Eye (tissue), 1 donor: ENCODE measurements at places on chromosomes 3 and 15.

DNA sequence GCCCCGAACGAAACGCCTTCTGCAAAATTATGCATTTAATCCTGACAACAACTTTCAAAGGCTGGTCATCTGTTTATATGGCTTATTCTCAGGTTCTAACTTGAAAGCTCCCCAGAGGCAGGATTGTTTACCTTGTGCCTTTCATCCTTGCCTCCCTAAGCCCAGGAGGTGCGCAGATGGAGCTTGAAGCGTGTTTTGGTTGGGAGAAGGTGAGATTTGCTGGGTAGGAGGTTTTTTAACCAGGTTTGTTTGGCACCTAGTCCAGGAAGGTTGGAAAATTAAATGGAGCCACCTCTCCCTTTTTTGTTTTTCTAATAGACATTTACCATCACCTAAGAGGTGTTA lies 675 bp downstream of the TSEN2 start:
- no peak for DNase-seq

DNA sequence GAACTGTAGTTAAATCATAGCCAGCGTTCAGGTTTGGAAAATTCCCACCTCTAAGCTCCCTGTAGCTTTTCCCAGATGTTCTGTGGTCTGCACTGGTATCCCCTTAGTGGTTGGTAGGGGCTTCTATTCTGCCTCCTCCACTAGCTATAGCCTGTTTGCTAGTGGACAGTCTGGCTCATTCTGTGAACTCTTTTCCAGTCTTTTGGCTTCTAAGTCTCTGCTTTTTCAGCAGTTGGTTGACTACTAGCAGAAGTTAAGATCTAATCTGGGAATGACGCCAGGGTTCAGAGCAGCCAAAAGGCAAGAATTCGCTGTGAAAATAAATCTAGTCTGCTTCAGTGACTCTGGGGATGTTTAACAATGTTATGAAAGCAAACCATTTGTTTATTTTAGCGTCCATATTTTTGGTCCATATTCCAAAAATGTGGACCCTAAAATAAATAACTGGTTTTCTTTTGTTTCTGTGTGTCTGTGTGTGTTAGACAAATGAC lies 73.7 kb upstream of the WDR72 start:
- DNase-seq = peak; percentile 84

DNA sequence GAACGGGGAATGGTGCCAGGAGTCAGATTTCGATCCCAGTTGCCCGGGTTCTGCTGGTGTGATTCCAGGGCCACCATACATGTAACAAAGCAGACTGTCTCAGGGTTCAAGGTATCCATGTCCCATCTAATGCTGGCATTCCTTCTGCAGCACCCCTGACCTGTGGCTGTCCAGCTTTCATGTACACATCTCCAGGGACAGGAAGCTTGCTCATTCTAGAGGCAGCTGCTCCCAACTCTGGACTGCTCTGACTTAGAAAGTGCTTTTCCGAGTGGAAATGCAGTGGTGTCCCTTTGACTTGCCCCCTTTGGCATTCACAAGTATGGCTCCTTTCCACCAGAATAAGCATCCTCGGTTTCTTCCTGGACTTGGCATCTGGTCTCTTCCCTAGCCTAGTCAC lies 30.9 kb downstream of the PML start:
- no peak for DNase-seq

GRCh38 chr3:126959136-126959920 lies 23.6 kb upstream of the PLXNA1 start:
- DNase-seq = no peak

DNA sequence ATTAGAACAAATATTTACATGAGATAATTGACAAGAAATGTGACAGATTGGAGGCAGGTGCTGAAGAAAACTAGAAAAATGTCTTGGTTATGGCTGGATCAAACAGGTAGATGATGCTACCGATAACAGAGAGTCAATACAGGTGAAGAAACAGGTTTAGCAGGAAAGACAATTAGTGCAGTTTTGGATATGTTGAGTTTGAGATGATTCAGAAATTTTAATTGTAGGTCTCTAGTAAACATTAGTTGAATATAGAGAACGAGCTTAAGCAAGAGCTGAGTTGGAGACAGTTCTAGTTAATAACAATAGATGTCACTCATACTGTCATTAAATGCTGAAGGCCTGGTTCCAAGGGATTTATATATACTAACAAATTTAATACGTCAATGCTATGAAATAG lies 524.4 kb downstream of the NSUN3 start:
- no peak for DNase-seq

DNA sequence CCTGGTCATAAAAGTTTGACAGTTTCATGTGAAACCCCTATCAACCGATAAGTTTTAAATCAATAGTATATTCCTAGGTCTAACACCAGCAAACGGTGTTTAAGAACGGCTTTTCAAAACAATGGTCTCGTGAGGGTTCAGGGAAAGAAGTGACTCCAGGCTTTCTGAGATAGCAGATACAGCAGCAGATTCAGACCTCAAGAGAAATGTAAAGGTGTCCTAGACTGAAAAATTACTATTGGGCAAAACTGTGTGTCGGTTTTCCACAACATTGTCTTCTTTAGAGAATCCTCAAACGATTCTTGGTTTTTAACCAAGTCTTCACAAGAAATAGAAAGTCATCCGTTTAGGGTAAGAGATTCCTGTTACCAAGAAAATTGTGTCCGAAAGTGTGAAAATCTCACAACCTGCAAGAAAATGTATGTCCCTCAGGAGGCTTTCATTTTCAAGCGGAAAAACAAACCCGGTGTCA lies 1.2 kb downstream of the SETD2 start:
- no peak for DNase-seq

DNA sequence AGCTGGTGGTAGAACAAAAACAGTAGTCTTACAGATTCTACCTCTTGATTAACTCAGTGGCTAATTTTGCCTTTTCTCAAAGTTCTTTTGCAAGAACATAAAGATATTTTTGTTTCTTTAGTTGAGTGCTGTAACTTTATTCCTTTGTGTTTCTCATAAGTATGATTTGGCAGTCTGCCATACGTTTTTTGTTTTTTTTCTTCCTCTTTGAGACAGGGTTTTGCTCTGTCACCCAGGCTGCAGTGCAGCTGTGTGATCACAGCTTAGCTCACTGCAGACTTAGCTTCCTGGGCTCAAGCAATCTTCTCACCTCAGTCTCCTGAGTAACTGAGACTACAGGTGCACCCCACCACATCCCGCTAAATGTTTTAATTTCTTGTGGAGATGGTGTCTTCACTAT lies 22.4 kb downstream of the B3GNT5 start:
- DNase-seq = peak; percentile 74

DNA sequence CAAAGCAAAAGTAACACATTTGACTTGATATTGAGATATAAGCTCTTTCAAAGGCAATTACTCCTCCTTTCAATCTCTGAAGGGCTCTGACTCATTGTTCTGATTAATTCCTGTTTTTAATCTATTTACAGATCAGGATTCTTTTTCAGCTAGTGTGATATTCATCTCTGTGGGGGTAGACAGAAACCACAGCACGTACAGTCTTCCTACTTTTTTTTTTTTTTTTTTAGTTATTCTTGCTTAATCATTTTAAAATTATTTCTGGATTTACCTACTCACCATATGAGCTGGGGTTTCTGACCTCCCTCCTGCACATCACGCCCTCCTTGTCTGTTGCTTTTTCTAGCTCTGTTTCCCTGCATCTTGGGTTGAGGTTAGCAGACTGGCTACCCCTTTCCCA lies 1.4 kb downstream of the CNTN3 start:
- DNase-seq = no peak

GRCh38 chr3:99418209-99418635 lies 220.2 kb upstream of the COL8A1 start:
- no peak for DNase-seq

- no peak for DNase-seq
Measured at GRCh38 chr3:166195808-166196207, 358.6 kb upstream of the BCHE start.

DNA sequence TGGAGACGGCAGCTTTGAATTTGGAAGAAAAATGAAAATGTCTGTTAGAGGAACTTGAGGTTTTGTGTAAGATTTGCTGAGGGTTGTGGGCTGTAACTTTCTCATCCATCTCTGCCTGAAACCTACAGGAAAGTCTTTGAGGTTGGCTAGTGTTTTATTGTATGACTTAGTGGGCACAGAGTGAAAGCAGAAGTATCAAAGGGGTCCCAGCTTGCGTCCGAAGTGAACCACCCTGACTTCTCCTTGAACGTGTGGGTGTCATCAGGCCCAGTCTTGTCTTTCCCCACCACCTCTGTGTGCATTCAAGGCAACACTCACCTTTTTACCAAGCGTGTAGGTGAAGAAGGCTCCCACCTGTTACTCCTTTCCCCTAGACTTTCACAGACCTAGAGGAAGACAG lies 682.1 kb upstream of the CFAP20DC start:
- no peak for DNase-seq

GRCh38 chr15:26200427-26200826 lies 337.3 kb upstream of the ATP10A start:
- no peak for DNase-seq

- no peak for DNase-seq
Measured at GRCh38 chr3:102136183-102136582, 286.9 kb downstream of the NFKBIZ start.

DNA sequence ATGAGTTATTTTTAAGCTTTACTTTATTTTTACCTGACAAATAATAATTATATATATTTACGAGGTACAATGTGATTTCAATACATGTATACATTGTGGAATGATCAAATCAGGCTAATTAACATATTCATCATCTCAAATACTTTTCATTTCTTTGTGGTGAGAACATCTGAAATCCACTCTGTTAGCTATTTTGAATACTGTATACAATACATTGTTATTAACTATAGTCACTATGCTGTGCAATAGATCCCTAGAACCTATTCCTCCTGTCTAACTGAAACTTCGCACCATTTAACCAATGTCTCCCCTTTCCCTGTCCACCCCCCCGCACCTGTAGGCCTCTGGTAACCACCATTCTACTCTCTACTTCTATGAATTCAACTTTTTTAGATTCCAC lies 7.9 kb upstream of the SPPL2A start:
- no peak for DNase-seq

DNA sequence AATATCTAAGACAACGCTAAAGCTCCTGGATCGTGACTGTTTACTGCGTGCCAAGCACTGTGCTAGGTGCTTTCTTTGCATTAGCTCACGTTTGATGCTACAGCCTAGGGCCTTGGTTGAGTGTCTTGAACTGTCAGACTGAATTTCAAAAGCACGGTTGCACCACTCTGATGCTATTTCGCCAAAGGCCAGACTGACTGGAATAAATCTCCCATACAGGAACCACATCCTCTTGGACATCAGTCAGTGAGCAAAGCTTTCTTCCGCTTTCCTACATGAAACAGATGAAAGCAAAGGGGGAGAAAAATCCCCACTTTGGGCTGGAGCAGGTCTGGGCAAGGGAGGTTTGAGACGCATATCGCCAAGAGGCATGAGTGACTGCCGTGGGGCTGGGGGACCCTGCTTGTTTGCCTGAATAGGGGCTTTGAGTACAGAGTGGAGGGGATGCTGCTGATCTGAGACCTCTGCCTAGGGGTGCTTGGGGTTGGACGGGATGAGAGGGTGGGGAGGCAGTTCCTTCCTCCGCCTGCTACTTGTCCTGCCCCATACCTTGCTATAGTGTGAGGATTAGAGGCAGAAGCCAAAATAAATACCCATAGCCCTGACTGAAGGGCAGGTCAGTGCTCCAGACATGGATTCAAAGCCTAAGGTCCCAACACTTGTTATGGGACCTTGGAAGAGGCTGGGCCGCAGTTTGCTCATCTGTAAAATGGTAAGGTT lies 5.3 kb downstream of the FGD5 start:
- no peak for DNase-seq

DNA sequence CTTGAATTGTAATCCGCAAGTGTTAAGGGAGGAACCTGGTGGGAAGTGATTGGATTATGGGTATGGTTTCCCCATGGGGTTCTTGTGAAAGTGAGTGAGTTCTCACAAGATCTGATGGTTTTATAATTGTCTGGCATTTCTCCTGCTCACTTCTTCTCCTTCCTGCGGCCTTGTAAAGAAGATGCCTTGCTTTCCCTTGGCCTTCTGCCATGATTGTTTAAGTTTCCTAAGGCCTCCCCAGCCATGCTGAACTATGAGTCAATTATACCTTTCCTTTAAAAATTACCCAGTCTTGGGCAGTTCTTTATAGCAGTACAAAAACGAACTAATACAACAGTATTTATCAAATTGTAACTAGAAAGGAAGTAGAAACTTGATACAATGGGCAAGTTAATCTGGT lies 31.9 kb downstream of the IFT57 start:
- no peak for DNase-seq

- DNase-seq = no peak
Measured at GRCh38 chr3:128066114-128066513, 13.9 kb downstream of the SEC61A1 start.

DNA sequence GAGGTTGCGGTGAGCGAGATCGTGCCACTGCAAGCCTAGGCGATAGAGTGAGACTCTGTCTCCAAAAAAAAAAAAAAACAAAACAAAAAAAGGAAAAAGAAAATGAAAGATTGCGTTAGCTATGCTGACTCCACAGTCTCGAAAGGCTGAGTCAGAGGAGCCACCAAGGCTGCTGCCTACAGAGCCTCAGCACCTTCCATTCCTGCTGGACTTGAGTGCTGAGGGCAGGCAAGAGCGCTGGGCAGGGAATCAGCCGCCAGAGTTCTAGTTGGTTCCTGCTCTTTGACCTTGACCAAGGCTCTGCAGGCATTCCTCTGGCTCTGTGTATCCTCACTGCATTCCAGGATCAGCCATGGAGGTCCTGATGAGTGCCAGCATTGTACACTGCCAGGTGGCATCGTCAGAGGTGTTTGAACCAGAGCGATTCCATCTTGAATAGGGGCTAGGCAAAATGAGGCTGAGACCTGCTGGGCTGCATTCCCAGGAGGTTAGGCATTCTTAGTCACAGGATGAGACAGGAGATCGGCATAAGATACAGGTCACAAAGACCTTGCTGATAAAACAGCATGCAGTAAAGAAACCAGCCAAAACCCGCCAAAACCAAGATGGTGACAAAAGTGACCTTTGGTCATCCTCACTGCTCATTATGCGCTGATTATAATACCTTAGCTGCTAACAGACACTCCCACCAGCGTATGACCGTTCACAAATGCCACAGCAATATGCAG lies 5.9 kb downstream of the MESP2 start:
- no peak for DNase-seq

DNA sequence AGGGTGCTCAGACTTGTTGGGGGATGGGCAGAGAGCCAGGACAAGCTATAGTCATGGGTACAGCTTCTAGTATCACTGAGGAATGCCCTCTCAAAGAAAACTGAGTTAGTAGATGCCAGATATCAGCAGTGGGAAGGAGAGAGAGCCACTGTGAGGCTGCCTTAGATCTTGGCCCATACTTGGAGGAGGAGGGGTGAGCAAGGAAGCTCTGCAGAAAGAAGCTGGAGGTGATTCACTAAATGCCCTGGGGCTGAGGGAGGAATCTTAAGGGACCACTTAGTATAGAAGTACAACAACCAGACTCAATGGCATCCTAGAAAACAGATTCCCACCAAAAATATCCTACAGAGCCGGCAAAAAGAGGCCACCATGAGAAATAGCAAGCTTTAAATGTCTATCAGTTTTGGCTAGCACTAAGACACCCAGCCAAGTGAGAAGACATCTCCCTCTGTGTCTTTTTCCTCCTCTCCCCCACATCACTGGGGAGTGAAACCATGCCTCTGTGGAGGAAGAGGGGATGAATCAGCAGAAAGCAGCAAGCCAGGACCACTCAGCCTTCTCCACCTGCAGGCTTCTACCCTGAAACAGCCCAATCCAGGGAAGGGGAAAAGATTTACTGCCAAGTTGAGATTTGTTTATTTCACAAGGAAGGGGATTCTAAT lies 282.5 kb upstream of the STT3B start:
- no peak for DNase-seq

- DNase-seq = no peak
Measured at GRCh38 chr3:108940166-108940565, 13.5 kb downstream of the GUCA1C start.
